ENCODE measurements at places on chromosomes 13 and 19.

GRCh38 chr13:20714161-20714560 lies 10.7 kb downstream of the IL17D start:
- DNase-seq = no peak

DNA sequence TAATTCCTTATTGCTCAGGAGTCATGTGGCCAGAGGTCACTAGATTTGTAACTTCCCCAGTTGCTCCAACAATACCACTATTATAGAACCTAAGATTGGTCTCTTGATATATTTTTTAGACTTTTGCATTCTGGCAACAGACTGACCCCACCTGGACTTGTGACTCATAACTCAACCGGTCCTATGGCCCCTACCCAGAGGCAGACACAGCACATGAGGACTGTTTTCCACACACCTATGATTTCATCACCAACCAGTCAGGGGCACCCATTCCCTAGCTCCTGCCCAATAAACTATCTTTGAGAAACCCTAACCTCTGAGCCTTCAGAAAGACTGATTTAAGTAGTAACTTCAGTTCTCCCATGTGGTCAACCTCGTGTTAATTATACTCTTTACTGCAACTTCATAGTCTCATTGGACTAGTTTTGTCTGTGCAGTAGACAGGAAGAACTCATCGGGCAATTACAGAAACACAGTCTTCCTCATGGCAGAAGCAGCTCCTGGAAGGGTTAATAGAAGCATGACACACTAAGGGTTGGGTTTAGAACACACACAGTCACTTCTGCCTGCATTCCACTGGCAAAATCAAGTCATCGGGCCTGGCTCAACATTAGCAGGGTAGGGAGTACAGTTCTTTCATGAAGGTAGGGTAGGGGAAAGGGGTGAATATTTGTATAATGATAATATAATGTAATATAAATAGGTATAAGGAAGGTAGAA lies 251.8 kb downstream of the UQCRFS1 start:
- DNase-seq = no peak

GRCh38 chr13:23715762-23716235 lies 145.6 kb downstream of the TNFRSF19 start:
- no peak for DNase-seq

- no peak for DNase-seq
These were observed 705.4 kb downstream of the SLITRK6 start for GRCh38 chr13:85093808-85094207.

GRCh38 chr19:45615795-45616703 lies 14.0 kb upstream of the GPR4 start:
- no peak for DNase-seq

DNA sequence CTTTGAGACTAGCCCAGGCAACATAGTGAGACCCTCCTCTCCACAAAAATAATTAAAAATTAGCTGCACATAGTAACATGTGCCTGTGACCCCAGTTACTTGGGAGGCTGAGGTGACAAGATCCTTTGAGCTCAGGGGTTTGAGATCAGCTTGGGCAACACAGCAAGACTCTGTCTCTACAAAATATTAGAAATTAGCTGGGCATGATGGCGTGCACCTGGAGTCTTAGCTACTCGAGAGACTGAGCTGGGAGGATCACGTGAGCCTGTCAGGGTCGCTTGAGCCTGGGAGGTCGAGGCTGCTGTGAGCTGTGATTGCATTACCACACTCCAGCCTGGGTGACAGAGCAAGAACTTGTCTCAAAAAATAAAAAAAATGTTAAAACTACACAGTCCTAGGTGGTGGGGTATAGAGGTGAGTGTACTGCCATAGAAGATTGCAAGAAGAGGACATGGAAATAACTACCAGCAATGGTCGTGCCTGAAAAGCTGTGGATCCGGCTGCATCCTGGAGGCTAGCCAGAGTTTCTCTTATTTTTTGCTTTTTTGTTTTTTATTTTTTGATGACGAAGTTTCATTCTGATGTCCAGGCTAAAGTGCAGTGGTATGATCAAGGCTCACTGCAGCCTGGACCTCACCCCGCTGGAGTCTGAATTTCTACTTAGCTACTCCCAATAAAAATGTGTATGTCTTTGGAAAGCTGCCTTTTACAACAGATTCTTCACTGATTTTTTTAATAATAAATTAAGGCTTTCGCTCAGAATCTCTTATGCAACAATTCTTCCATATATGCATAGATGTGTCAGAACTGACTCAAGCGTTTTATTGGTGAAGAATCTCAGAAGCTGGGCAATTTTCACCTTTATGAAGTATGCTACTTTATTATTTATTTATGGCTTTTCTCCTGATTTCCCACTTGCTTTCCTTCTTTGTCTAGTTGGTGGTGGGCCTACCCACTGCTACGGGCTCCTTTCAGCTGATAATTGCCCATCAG lies 393.8 kb downstream of the TSHZ3 start:
- no peak for DNase-seq

DNA sequence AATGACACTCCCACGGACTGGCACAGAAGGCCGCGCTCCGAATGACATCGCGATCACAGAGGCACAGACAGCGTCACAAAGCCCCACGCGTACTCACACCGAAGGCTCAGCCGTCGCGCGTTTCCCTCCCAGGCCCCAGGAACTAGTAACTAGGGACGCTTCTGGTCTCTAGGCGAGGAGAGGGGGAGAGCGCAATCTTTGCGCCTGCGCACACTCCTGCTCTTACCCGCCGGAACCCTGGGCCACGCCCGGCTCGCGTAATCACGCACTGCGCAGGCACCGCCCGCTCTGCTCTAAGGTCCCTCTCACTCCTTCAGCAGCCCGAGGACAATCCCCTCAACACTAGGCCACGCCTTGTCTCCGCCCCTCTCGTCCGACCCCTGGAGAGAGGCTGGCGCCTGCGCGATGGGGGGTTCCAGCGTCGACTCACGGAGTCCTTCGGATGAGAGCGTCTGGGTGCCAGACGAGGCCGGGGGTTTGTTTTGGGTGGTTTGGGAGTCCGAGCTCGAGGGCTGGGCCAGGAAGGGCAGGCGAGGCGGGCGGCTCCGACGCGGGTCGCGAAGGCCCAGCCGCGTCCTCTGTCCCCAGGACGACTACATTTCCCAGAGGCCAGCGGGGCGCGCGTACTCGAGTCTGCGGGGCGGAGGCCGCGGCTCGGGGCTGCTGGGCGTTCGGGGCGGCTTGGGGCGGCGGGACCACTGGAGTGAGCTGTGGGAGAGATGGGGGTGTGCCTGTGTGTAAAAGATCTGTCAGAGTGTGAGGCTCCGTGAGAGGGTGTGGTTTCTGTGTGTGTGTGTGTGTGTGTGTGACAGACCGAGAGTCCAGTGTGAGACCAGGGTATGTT lies at the start of gene ZNF471:
TSS of gene ZNF471 (plus strand) at position 410 of the 844 bp plus-strand sequence. CDS start 3,717 bp downstream, outside the sequence.
- DNase-seq = peak; percentile 99

DNA sequence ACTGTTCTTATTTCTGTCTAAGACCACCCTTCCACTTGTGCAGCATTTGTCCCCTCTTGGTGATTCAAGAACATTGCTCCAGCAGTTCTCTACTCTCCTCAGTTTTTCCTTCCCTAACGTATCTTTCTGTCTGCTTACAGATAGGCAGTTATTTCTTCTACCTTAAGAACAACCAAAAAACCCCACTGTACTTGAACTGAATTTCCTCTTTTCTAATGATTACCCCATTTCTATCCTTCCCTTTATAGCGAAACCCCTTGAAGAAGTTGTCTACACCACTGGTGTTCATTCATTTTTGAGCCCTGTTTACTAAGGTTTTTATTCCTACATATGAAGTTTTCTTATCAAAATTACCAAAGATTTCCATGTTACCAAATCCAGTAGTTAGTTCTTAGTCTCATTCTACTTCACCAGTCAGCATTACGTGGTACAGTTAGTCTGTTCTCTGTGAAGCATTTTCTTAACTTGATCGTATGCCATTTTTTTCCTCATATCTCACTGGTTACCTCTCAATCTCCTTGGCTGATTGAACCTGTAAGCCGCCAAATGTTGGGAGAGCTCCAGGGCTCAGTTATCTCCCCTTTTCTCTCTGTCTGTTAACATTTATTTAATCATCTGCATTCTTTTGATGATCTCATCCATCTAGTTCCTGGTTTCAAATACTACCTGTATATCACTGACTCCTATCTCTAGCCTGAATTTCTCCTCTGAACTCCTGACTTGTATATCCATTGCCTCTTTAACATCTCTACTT lies 9.0 kb downstream of the LSM14A start:
- DNase-seq = no peak

GRCh38 chr13:45231722-45232121 lies 30.9 kb upstream of the KCTD4 start:
- DNase-seq = no peak

- no peak for DNase-seq
These were observed 787 bp downstream of the ZNF580 start for GRCh38 chr19:55641426-55642152.

DNA sequence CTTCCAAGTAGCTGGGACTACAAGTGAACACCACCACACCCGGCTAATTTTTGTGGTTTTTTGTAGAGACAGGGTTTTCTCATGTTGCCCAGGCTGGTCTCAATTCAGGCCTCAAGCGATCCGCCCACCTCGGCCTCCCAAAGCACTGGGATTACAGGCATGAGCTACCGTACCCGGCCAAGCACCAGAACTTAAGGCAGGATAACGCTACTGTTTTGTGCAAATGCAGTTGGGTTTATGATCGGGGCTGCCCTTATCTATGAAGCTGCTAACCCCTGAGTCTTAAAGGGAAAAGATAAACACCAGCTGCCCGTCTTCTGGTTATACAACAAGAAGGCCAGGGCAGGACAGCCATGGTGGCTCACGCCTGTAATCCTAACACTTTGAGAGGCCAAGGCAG lies 12.6 kb upstream of the TM6SF2 start:
- no peak for DNase-seq

GRCh38 chr13:52999093-52999696 lies 29.4 kb upstream of the OLFM4 start:
- DNase-seq = no peak

DNA sequence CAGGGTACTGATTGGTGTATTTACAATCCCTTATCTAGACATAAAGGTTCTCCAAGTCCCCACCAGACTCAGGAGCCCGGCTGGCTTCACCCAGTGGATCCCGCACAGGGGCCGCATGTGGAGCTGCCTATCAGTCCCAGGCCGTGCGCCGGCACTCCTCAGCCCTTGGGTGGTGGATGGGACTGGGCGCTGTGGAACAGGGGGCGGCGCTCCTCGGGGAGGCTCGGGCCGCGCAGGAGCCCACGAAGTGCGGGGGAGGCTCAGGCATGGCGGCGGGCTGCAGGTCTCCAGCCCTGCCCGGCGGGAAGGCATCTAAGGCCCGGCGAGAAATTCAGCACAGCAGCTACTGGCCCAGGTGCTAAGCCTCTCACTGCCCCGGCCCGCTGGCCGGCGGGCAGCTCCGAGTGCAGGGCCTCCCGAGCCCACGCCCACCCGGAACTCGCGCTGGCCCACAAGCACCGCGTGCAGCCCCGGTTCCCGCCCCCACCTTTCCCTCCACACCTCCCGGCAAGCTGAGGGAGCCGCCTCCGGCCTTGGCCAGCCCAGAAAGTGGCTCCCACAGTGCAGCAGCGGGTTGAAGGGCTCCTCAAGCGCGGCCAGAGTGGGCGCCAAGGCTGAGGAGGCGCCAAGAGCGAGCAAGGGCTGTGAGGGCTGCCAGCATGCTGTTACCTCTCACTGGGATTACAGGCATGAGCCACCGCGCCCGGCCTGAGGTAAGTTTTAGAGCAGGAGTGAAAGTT lies 60.0 kb upstream of the SCEL start:
- no peak for DNase-seq

DNA sequence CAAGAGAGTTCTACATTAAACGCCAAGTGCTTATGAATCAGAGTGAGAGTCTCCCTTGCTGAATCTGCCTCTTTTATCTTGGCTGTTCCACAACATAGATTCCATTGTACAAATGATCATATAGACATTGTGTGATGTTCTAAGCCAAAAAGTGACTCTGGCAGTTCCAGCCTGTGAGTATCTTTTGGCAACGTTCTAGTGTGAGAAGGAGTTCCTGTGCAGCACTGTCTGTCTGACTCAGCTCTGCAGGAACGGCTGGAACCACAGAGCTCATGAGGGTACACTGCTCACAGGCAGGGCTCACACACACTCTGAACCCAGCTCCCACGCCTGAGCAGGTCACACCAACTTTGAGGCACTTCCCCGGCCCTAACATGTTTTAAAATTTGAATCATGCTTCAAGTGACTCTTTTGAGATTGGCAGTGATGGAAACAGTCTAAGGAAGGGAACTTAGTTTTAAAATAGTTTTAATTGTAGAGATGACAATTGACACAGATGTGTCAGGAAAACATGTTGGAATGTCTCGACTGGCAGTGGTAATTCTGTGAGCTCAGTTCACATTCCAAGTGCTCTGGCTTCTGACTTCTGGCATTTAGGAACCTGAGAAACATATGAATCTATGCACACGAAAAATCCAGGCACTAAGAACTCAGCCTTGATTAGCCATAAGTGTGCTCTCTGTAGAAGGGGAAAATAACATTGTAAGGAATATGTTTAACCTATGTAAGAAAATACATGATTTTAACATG lies 272.0 kb downstream of the UQCRFS1 start:
- DNase-seq = no peak

DNA sequence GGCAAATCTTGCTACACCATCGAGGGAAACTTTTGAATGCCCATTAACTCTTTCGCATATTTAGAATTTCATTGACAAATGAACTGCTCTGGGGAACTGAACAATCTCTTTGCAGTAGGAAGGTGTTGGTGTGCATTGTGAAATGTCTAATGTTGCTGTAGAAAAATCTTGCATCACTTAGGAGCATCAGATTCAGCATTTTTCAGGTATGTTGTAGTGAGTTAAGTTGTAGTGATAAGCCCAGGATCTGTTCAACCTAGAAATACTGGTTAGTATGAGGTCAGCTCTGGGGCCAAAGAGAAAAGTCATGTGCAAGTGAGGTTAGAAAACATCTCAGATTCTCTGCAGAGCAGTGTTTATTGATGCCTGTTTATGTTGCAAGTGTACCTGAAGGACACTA lies 4.1 kb downstream of the FRY start:
- DNase-seq = no peak

DNA sequence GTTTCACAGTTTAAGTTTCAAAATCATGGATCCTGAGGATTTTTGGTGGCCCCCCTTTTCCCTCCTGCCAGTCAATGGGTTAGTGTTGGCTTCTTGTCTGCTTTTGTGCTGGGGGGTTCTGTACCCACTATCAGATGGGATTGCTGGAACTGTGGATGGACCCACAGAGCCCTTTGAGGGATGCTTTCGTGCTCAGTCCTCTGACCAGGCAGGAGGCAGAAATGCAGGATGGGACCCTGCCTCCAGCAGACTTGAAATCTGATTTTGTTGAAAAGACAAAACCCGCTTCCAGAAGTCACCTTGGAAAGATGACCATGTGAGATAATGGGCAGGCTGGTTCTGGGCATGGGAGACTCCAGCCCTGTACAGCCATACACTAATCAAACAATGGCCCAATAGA lies 408.9 kb downstream of the ZNF536 start:
- no peak for DNase-seq

GRCh38 chr19:16247353-16248182 lies 49.9 kb downstream of the AP1M1 start:
- DNase-seq = peak; percentile 76

- DNase-seq = no peak
These were observed 18.0 kb downstream of the CSNK1A1L start for GRCh38 chr13:37087486-37087885.

All from head of caudate nucleus (tissue), 42 donors.